Fibroblast of skin of right quadriceps (primary cell): ENCODE measurements at places on chromosomes 6 and 20.

DNA sequence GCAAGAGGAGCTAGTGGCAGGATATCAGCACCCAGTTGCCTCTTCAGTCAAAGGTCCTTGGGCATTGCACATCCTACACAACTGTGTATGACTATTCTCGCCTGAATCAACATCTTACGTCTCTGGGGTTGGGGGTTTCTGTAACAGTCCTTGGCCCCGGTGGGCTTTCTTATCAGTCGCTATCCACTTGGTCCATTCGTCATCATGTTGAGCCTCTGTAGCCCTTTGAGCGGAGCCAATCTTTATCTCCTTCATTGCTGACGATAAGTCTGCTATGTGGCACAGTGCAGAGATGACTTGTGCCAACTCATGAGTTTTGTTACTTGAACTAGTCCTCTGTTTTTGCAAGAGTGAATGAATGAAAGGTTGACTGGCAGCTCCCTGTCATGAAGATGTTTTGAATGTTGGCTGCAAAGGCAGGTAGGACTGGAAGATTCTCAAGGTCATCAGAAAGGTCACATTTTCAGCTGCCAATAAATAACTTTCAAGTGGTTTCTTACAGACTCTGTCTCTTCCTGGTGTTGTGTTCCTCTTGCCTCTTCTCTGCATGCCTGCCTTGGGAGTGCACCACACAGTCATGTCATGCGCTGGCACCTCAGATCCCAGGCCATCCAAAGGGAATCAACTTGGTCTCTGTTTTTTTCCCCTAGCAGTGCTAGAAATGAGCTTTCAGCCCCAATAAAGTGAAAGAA lies 238.9 kb downstream of the SLC24A3 start:
- no peak for DNase-seq

GRCh38 chr20:8812817-8813216 lies 256.1 kb upstream of the PLCB4 start:
- no peak for DNase-seq

- DNase-seq, result no peak
These were observed 27.8 kb downstream of the ACSS1 start for GRCh38 chr20:25030007-25030648.

GRCh38 chr6:145372671-145373151 lies 362.6 kb downstream of the EPM2A start:
- peak; percentile 10 for DNase-seq

DNA sequence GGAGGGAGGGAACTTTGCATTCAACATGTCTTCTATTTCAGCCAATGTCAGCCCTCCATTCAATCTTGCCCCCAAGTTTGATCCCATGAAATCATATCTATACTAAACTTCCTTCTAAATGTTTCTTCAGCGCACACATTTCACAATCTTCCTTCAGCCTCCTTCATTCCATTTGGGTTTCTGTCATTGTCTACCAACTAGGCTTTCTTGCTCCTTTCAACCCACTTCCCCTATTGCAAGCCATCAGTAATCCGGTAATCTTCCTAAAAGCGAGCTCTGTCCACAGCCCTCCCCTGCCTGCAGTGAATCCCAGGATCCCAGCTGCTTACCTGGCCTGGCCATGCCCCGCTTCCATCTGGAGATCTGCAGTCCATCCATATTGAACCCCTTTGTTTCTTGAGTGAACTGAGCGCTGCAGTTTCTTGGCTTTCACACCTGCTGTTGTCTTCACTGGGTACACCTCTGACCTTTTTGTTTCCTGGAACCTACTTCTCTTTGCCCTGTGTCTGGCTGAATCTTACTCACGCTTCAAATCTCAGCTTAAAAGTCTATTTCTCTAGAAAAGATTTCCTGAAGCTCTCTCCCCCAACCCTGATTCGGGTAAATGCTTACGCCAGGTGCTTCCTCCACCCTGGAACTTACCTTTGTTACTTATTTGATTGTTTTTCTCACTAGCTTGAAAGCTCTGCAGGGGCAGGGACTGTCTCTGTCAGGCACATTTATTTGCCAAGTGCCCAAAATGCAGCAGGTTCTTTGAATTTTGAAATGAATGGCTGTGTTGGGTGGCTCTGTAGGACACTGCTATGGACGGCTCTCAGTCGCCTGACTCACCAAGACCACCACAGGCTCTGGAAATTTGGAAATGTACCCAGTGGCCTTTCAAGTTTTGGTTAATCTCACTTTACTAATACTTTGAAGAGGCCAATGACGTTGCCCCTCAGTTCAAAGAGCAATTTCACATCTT lies 50.3 kb downstream of the ADTRP start:
- no peak for DNase-seq
